ENCODE measurements at places on chromosomes 5 and 9.

GRCh38 chr5:74490814-74491213 is 149.7 kb downstream of the ENC1 start:
- DNase-seq: no peak

- DNase-seq: no peak
Measured at GRCh38 chr9:136995772-136996311, 526 bp downstream of the CLIC3 start.

DNA sequence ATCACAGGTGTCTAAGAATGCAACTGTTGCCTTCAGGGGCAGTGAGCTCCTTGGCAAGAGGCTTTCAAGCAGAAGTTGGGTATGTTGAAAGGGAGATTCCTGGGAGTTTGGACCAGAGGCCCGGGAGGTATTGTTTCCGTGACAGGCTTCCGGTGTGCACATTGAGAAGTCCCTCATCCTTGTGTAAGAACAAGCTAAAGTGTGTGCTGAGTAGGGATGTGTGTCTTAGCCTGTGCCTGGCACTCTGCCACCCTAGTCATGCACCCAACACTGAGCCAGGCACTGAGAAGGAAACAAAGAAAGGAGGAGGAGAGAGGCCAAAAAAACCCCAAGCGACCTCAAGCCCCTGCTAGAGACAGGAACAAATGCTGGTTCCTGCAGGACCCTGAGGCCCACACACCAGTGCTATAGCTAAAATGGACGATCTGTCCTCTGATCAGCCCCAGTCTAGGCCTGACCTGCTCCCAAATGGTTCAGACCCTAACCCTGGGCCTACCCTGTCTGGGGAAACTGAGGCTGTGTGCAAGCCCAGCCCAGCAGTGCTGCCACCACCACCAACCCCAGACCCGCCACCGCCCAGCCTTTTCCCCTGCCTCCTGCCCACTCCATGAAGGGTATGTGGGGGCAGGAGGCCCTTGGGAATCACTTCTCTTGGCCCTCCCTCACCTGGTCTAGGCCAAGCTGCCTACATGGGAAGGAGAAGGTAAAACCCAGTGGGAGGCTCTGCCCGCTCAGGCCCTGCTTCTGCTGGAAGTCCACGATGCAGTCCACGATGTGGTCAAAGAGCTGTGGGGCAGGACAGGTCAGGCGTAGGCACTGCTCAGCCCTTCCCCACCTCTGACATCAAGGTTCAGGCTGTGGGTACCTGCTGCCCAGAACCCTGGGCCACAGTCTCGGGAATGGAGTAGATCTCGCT is 12.6 kb downstream of the HK3 start:
- DNase-seq: no peak

DNA sequence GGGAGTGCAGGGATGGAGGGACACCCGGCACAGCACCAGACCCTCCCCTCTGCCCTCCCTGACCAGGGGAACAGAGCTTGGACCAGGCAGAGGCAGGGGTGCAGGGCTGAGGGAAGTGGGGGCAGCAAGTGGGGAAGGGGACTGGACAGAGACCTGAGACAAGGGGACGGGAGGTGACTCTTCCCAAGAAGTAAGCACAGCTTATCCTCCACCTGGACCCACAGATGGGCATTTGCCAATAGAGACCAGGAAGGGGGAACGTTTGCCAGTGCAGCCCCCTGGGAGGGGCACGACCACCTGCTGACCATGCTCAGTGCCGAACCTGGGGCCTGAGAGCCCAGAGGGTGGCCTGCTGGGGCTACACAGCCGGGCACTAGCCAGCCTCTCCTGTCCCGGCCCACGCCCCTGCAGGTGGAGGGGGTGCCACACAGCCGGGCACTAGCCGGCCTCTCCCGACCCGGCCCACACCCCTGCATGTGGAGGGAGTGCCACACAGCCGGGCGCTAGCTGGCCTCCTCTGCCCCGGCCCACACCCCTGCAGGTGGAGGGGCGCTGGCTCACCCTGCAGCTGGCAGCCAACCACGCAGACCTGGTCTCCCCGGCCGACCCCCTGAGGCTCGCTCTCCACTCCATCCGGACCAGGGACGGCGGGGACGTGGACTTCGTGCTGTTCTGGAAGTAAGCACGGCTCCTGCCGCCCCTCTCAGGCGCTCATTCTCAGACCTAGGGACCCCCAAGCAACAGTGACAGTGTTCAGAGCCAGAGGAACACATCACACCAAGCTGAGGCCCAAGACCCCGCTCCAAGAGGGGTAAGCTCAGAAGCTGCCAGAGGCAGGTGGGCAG is 24.3 kb downstream of the GLT6D1 start:
- DNase-seq: no peak

DNA sequence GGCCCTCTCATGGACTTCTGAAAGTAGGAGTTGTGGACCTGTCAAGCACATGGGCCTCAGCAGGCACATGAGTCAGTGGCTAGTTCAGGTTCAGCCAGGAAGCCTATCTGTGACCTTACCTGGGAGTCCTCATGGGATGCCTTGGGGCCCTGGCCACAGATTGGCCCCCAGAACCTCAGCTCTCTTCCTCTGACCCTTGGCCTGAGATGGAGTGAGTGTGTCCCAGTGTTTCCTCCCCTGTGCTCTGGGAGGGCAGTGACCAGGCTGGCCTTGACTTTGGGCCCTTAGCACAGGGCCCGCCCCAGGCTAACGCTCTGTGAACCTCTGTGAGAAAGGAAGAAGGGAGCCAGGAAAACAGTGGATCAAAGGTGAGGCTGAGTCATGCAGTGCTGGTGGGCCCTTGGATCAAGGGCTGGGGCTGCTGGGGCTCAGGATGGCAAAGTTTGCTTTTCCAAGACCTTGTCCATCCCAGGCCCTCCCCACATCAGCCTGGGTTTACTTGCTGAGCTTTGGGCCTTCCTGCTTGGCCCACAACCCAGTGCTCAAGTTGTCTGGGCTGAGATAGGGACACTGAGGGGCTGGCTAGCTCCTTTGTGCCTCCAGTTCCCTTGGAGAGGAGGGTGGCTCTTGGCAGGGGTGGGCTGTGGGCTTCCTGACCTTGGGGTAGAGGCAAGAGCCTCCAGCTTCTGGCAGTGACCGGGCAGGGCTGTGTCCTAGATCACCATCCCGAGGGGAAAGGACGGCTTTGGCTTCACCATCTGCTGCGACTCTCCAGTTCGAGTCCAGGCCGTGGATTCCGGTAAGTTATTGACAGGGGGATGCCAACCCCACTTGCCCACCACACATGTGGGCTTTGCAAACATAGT is 41.4 kb downstream of the RGS3 start:
- DNase-seq: no peak

DNA sequence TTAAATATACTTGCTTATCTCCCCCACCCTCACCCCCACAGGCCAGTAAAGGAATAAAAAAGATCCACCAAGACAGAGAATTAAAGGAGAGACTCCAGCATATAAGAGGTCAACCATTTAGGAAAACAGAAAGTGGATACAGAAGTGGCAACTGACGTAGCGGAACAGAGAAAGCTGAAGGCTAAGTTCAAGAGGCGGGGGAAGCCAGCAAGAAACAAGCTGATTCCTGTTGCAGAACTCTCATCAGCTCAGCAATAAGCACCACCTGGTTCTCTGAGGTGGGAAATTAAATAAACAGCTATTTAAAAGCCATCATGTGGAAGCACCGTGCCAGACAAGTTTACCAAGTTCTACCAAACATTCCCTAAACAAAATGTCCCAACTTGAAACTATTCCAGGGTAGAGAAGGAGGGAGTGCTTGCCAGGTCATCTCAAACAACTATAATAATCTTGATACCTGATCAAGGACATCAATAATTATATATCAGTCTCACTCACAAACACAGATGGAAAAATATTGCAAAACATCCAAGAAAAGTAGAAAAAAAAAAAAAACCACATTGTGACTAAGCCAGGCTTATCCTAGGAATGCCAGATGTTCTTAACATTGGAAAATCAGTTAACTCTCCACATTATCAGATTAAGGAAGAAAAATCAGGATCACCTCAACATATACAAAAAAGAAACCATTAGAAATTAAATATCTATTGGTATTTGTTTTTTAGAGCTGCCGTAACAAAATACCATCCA is 7.3 kb upstream of the ARL15 start:
- no peak for DNase-seq

DNA sequence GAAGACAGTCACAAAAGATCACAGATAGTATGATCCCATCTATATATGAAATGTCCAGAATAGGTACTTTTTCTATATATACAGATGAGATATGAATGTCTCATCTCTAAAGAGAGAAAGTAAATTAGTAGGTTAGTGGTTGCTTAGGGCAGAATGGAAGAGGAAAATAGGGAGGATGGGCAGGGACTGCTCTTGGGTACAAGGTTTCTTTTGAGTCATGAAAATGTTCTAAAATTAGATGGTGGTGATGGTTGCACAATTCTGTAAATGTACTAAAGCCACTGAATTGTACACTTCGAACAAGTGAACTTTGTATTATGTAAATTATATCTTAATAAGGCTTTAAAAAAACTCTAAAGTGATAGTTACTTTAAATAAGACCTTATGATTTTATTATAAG is 59.6 kb upstream of the GRAMD2B start:
- no peak for DNase-seq

- no peak for DNase-seq
Measured at GRCh38 chr5:86500947-86501346, 116.8 kb upstream of the COX7C start.

DNA sequence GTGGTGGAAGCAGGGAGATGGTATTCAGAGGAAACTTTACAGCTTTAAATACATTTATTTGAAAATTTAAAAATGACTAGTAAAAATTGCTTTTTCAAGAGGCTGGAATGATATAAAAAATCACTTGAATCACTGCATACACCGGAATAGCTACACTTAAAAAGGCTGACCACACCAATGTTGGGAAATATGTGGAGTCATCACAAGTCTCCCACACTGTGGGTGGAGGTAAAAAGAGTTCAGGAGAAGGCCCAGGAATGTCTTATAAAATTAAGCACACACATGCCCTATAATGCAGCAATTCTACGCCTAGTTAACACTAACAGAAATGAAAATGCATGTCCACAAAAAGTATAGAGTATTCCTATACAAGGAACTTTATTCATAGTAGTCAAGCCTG is 198.1 kb downstream of the ROR2 start:
- no peak for DNase-seq

DNA sequence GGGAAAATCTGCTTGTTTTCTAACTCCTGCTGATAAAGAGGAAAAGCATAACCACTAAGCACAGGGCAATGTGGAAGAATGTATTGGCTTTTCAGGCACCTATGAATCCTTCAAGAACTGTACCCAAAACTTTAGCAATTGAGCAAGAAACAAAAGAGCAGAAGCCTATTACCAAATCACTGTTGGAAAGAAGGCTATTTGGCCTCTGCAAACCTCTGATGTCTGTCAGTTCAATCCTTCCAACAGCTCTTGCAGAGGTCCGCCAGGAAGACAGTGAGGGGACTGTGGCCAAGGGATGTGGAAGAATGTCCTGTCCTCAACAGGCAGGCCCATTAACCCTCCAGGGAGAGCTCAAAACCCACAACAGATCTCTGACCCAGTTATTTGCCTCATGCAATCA is 328.6 kb downstream of the ENC1 start:
- DNase-seq: no peak

GRCh38 chr9:121666294-121666693 is 14.9 kb downstream of the DAB2IP start:
- no peak for DNase-seq

DNA sequence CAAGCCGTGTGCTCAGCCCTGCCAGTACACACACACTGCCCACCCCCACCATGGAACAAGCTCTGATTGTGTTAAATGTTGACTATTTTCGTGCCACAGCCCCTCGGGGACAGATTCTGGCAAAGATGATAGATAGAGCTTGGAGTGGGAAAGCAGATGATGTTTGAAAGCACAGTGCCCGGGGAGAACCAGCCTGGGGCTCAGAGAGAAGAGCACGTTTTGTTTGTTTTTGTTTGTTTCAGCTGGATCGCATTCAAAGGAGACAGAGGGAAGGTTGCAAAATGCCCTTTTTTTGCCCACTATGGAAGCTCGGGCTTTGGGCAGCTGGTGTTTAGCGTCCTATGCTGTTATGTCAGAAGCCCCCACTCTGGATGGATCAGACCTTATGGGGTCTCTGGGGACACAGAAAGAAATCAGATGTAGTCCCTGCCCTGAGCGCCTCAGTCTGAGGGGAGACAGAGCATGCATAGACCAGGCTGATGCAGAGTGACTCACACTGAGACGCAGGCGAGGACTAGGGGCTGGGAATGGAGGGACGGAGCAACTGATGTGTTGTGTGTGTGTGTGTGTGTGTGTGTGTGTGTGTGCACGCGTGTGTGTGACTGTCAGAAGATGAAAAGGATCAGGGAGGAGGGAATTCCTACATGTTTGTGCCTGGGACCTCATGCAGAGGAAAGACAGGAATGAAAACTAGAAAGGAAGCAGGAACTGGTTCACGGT is 229.7 kb downstream of the MELK start:
- peak; percentile 42 for DNase-seq

DNA sequence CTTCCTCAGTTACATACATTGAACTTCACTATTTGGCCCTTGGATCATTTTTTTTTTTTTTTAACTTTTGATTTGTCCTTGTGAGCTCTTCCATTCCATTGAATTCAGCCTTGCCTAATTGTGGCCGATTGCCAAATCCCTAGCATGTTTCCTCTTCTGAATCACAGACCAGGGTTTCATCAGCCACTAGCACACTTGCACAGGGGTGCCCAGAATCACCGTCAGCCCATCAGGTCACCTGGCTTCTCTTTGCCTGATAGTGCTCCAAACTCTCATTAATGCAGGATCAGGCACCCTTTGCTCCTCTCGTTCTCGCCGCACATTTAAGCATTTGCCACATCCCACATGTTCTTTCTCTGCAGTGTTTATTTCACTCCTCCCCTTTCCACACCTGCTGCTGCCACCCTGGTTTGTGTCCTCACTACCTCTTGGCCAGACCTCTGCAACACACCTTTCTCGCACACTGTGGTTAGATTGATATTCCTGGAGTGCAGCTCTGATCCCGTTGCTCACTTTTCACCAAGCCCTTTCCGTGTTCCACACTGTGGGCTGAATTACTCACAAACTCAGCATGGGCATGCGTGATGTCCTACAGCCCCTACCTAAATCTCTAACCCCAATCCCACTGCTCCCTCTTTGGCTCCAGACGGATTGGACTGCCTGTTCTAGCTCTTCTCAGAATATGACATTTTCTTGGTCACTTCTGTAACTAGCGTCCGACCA is 9.8 kb downstream of the PIK3R1 start:
- DNase-seq: no peak

GRCh38 chr9:130477564-130477963 is 32.8 kb downstream of the ASS1 start:
- DNase-seq: no peak

DNA sequence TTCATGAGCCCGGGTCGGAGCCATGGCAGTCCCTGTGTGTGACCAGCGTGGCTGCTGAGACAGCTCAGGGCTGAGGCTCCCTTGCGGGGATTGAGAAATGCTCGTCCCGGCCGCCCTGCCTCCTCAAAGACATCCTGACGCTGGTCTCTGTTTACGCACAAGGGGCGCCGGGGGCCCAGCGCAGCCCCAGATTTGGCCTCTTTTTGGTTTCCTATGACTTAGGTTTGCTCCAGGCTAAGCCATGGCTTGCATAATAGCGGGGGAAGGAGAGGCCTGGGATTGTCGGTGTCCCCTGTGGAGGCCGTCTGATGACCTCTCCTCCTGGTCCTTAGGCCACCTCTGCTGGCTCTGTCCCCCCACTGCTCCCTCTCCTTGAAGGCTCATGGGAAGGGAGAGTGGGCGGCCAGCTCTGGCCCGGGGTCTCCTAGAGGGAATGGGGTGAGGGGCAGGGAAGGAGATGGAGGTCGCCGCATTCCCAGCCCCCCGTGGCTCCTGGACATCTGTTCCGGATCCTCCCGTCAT is 3.5 kb downstream of the LAMC3 start:
- DNase-seq: no peak

GRCh38 chr5:96834016-96834415 is 26.3 kb upstream of the ERAP1 start:
- no peak for DNase-seq

- DNase-seq: no peak
Measured at GRCh38 chr5:135110785-135111596, 77.0 kb upstream of the PITX1 start.

Data from substantia nigra (tissue), 51 donors.